Activated CD8-positive, alpha-beta memory T cell treated with anti-CD3 and anti-CD28 coated beads for 48 hours (primary cell): ENCODE measurements at places on chromosomes 4 and X.

GRCh38 chr4:149823769-149824221 lies 8.2 kb upstream of the IQCM start:
- DNase-seq, result no peak

DNA sequence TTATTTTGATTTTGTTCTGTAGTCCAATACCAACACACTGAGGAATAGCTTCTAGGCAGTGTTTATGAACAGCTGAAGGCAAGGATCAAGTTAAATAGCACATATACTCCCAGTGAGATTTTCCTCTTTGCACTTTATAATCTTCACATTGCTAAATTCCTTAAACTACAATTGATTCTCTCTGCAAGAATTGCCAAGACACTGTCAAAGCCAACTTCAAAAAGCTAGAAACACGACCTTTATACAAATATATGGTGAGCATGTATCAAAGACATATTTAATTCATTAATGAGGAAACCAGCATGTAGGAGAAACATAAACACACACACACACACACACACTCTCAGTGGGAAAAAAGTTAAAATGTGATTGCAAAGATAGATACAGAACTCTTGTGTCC lies 86.4 kb upstream of the FAM9C start:
- no peak for DNase-seq

- DNase-seq, result no peak
Measured at GRCh38 chr4:98261405-98262291, 464 bp downstream of the RAP1GDS1 start.

DNA sequence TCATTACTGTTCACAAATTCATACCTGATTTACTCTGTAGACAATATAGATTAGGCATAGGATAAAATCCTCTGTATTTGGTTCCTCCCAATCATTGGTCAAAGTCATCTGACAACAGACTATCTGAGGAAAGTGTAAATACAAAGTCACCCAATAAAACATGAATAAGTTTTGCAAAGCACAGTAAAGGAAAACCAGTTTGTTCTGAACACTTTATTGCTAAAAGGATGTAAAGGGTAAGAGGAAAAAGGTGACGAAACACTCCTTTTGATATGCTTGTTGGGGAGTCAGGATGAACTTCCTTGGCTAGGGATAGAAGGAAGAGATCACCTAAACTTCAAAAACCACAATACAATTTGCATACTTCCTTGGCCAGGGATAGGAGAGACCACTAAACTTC lies 10.9 kb downstream of the MAD2L1 start:
- no peak for DNase-seq

DNA sequence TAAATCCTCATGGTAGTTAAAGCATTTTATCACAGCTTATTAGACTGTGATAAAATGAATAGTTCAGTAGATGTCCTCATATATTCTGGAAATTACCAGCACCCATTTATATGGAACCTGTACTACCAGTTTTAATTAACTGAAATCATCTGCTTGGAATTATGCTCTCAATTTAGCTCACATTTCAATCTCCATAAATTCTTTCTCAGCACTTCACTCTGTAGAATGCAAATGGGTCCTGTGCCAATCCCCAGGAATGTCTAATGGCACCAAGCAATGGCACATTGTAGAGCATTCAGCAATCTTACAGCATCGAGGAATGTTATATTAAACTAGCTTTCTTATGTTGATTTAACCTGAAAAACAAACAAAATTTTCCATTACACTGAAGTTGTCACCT lies 355.1 kb downstream of the PDHA2 start:
- DNase-seq, result no peak

GRCh38 chr4:48203819-48204218 lies 65.8 kb downstream of the TEC start:
- no peak for DNase-seq

GRCh38 chrX:9663216-9663615 lies 102.4 kb downstream of the GPR143 start:
- no peak for DNase-seq

GRCh38 chr4:168882650-168883233 lies 127.3 kb downstream of the CBR4 start:
- no peak for DNase-seq

DNA sequence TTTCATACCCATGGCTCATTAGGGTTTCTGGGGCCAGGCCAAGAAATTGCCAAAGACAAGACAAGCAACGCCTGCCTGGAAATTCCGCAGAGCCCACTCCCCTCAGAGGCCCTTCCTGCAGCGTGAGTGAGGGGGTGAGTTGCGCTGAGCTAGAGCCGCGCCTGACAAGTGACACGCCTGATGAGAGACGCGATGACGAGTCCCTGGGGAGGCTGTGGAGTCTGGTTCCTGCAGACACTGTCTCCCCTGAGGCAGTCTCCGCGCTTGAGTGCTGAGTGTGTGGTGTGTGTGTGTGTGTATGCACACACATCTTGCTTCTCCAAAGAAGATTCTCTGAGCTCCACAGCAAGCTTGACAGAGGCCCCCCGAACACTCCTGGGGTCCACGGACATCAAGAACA lies 269.8 kb downstream of the BCOR start:
- DNase-seq, result no peak

DNA sequence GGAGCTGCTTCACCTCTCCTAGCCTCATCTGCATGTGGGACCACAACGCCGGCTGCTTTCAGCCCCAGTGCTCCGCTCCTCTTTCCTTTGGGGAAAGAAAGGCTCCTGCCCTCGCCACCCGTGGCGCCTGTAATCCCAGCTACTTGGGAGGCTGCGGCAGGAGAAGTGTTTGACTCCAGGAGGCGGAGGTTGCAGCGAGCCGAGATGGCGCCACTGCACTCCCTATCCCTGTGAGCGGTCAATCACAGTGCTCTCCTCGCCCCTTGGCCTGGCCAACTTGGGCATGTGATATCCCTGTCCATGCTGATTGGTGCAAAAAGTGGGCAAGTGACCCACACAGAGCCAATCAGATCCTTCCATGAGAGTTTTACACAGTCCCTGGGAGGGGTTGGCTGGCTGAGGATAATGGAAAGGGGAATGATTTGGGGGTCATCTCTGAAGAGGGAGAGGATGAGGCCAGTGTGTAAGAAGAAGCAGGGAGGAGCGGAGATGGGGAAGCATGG lies 56.2 kb downstream of the WFS1 start:
- DNase-seq, result no peak

GRCh38 chr4:84596826-84597225 lies 13.9 kb downstream of the CDS1 start:
- no peak for DNase-seq

- no peak for DNase-seq
Measured at GRCh38 chrX:22689290-22689689, 310.5 kb upstream of the DDX53 start.

- DNase-seq, result no peak
Measured at GRCh38 chr4:78651250-78651860, 99.8 kb downstream of the ANXA3 start.

GRCh38 chr4:185888676-185889075 lies 76.7 kb upstream of the SORBS2 start:
- DNase-seq, result no peak

DNA sequence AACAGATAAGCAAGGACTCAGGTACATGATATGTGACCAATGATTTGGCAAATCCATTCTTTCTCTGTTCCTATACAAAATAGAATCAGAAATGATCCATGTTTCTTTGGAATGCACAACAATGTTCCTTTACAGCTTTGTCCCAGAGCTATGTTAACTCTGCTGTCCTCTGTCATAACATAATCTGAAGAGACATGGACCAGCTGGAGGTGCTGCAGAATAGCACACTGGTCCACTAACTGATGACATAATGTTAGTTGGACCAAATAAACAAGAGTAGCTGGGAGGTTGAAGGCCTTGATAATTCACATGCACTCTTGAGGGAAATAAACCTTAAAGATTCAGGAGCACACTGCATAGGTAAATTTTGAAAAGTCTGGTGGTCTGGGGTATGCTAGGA lies 23.0 kb upstream of the DHX15 start:
- no peak for DNase-seq

DNA sequence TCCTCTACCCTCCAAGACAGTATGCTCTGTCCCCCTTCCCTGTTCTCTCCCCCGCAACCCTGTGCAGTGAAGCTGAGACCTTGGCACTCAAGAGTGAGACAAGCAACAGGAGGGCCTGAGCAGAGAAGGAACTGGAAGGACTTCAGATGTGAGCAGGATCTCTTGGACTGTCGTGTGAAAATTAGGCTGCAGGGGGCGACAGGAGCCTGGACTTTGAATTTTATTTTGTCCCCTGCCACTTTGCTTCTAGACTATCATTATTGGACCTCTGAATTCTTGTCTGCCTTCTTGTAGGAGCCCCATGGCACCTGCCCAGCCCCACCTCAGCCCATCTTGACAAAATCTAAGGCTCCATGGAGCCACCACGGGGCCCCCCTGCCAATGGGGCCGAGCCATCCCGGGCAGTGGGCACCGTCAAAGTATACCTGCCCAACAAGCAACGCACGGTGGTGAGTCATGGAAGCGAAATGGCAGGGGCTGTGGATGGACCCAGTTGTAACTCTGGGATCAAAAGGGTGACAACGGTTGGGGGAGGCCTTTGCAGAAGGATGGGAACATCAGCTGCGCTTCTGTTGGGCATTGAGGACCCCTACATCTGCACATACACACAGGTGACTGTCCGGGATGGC lies 1.7 kb downstream of the ARAF start:
- no peak for DNase-seq

GRCh38 chr4:176779421-176779820 lies 13.3 kb downstream of the VEGFC start:
- no peak for DNase-seq

DNA sequence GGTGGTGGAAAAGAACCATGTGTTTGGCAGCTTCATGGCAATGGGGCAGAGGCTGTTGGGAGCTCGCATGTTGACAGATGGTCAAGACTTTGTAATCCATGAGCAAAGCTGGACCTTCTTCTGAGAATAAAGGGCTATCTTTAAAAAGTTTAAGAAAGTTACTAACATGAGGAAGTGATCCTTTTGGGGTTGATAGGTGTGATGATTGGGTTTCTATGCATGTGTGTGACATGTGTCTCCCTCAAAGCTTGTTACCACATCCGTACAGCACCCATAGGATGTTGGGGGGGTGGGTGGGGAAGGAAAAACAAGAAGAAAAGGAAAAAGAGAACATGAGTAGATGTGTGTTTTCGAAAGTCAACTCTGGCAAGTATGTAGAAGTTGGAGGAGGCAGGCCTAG lies 123.0 kb upstream of the TLR3 start:
- DNase-seq, result no peak
